ENCODE measurements at places on chromosomes 4 and X. TPM values are rescaled to one million over a fixed set of nuclear protein-coding genes. Genes with fewer than 3 reads are reported as not detected.

- peaks cover 2% of the 10 kb centered on the region for H3K36me3 ChIP-seq
- H3K4me1 ChIP-seq = no peaks in the 10 kb centered on the region
- no peak for DNase-seq
- H3K27ac ChIP-seq = no peak overlapping the region
- H3K27me3 ChIP-seq = no peaks in the 10 kb centered on the region
- no peak overlapping the region for H3K4me3 ChIP-seq
These were observed 887.1 kb upstream of the FRG1 start for GRCh38 chr4:189053621-189054020.

GRCh38 chrX:42952621-42953020, 174.7 kb upstream of the PPP1R2C start:
- H3K27me3 ChIP-seq = no peaks in the 10 kb centered on the region
- peaks cover 7% of the 10 kb centered on the region for H3K4me1 ChIP-seq
- no peak for DNase-seq
- H3K27ac ChIP-seq = no peak overlapping the region

DNA sequence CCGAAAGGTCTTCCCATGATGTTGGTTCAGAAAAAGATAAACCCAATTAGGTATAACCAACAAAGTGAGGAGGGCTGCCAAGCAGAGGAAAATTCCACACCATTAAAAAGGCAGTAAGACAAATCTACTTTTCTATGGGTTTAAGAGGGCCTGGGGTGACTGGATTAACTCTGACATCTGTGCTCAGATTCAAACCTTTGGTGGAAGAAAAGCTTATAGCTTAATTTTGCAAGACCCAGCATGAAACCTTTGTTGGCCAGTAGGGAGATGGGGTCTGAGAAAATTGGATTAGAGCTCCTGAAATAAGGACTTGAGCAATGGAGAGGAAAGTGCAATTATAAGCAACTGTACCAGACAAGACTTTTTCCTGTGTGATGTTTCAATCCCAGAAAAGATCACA, 104.2 kb downstream of the KDR start:
- no peaks in the 10 kb centered on the region for H3K27me3 ChIP-seq
- H3K36me3 ChIP-seq = no peaks in the 10 kb centered on the region
- H3K27ac ChIP-seq = no peak overlapping the region
- no peak overlapping the region for H3K4me3 ChIP-seq
- H3K4me1 ChIP-seq = no peaks in the 10 kb centered on the region

DNA sequence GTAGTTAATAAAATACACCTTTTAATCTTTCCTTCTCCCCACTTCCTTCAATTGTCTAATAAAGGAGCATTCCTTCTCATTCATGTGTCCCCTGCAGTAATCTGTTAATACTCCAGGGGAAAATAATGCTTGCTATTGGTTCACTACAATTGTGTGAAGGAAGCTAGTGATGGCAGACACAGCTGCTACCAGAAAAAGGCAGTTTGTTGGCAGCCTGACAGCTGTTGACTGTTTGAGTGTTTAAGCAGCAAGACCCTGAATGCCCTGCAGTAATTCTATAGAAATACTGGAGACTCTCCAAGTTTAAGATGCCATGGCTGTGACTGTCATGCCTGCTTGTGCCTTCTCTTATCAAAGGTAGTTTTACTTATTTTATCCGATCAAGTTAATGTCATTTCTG, 359.5 kb downstream of the C4orf33 start:
- no peaks in the 10 kb centered on the region for H3K36me3 ChIP-seq
- no peak for DNase-seq
- H3K4me1 ChIP-seq = no peaks in the 10 kb centered on the region
- no peak overlapping the region for H3K27ac ChIP-seq
- no peaks in the 10 kb centered on the region for H3K27me3 ChIP-seq

DNA sequence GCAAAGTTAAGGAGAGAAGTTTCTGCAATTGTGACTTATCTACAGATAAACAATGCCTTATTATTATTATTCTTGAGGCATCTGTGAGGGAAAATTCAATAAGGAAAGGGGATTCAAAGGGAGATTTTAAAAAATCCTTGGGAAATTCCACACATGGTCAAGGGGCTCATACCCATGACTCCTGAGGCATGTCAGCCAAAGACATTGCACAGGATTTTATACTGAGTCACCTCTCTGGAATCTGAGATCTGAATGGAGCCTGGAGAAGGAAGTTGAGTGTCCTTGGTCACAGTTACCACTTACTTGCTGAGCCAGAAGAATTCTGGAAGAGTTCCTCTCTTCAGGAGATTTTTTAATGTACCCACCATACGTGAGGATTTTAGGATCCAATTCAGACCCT, 14.4 kb upstream of the CXCL8 start:
- peaks cover 2% of the 10 kb centered on the region for H3K4me1 ChIP-seq
- no peak overlapping the region for H3K27ac ChIP-seq
- no peaks in the 10 kb centered on the region for H3K27me3 ChIP-seq
- DNase-seq = no peak
- no peaks in the 10 kb centered on the region for H3K36me3 ChIP-seq

DNA sequence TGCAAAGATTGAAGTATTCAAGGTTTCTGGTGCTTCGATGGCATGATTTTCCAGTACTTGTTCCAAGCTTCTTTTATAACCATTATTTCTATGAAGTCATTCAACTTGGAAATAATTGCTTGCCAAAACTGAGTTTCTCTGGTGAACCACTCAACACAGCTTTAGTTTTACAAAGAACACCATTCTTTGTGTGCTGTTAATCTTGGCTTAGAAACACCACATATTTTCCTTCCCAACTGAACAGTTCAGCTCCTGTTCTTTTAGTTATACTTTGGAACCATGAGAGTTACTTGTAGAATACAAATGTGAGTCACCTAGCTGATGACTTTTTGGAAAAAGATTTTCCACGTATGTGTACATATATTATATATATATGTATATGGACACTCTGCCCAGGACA, 32.7 kb downstream of the TMEM47 start:
- no peaks in the 10 kb centered on the region for H3K4me1 ChIP-seq
- no peak overlapping the region for H3K27ac ChIP-seq
- H3K36me3 ChIP-seq = no peaks in the 10 kb centered on the region
- no peaks in the 10 kb centered on the region for H3K27me3 ChIP-seq
- H3K4me3 ChIP-seq = no peak overlapping the region

GRCh38 chrX:110396735-110397134, 38.1 kb downstream of the RTL9 start:
- no peak for DNase-seq
- H3K27ac ChIP-seq = no peak overlapping the region
- H3K27me3 ChIP-seq = no peaks in the 10 kb centered on the region

- H3K27ac ChIP-seq = no peak overlapping the region
- no peak overlapping the region for H3K4me3 ChIP-seq
- no peak for DNase-seq
- no peaks in the 10 kb centered on the region for H3K36me3 ChIP-seq
These were observed 144.2 kb downstream of the AASDH start for GRCh38 chr4:56243107-56243506.

DNA sequence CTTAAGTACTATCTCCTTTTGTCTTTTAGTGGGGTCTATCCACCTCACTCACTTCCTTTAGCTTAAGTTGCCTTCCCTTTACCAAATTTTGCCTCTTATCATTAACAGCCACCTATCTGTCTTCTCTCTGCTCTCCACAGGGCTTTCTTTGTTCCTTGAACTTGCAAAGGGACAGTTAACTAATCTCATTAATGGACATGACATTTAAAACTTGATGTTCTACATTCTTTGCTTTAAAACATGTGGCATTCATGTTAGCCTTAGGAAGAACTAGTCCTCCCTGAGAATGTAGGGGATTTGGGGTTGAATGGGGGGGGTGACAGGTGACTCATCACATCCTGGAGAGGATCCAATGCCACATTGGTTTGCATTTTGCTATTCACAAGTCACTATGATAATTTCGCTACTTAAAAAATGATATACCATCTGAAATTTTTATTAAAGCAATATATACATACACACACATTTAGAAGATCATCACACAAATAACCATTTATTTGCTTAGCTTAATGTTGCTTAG, 41.0 kb upstream of the DMD start:
- H3K27me3 ChIP-seq = no peaks in the 10 kb centered on the region
- H3K27ac ChIP-seq = no peak overlapping the region
- no peaks in the 10 kb centered on the region for H3K4me1 ChIP-seq
- no peak for DNase-seq

ADAMTS3 gene
- 0.94 TPM for total RNA-seq

IL13RA2 gene
- not detected for total RNA-seq

TLR3 gene
- 0.92 TPM for total RNA-seq

AR gene
- total RNA-seq = 3.5 TPM

GEMIN8 gene
- total RNA-seq = 14.8 TPM

GAGE12F gene
- total RNA-seq = not detected
